ENCODE measurements at places on chromosomes 2 and 18.
A peak's percentile ranks its signal among the peaks of the same experiment; 100 is the strongest.

GRCh38 chr2:76544901-76545300 lies 834.2 kb upstream of the GCFC2 start:
- no peak for DNase-seq

- DNase-seq = no peak
These were observed 29.4 kb downstream of the KIF1A start for GRCh38 chr2:240790370-240791220.

DNA sequence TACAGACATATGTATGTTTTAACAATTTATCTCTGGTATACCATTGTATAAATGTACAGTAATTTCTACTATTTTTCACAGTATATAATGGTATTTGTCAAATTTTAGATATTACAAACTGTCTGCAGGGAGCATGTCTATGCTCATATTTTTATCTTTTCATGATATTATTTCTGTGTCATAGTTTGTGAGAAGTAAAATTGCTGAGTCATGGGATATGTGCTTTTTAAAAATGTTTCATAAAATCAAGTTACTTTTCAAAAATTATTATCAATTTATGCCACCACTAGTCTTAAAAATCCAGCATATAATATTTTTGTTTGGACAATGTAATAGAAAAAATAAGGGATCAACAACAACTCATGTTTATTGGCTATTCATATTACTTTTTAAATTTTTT lies 9.1 kb upstream of the ZNF804A start:
- no peak for DNase-seq

DNA sequence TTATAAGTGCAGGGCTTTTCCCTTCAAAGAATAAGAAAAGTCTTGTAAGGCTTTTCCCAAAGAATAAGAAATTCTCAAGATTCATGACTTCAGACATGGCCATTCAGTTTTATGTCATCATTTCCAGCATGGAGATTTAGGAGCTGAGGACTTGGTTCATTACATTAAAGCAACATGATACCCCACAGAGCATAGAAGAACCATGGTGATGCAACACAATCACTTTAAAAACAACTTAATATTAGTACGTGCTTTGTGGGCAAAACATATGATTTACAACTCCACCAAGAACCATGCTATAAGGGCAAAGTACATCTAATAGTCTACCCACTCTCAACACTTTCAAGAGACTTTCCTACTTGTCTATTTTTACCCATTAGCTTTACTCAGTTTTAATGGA lies 214.4 kb downstream of the SRBD1 start:
- no peak for DNase-seq

GRCh38 chr2:104412384-104412783 lies 441.5 kb upstream of the POU3F3 start:
- DNase-seq = peak; percentile 43

DNA sequence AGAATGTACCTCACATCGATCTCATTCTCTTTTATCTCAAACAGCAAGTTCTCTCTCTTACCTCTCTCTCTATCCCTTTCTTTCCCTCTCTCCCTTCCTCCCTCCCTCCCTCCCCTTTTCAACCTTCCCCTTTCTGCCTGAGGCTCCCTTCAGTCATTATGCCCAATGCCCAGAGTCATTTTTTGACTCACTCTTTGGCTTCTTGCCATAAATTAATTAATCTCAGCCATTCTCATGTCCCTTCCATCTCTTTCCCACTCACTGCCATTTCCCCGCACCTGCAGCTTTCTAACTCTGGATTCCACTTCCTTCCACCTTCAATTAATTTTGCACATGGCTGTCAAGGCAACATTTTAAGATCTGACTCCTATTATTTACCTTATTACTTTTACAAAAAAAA lies 60.1 kb downstream of the EVA1A start:
- no peak for DNase-seq

DNA sequence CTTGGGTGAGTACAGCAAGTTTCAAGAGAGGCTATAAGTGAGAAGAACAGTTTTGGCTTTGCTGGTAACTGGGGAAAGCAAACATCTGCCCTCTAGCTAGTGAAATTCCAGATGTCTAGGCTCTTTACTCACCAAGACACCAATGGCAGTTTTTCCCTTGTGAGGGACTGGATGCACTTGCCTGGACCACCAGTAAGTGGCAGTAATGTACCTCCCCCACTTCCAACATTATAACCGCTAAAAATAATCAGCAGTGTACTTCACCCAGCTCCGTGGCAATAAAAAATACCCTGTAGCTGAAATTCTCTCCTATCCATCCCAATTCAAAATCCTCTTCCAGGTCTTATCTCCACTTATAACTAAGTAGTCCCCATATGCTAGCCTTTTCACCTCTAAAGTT lies 383.9 kb downstream of the ARHGAP15 start:
- DNase-seq = peak; percentile 9

DNA sequence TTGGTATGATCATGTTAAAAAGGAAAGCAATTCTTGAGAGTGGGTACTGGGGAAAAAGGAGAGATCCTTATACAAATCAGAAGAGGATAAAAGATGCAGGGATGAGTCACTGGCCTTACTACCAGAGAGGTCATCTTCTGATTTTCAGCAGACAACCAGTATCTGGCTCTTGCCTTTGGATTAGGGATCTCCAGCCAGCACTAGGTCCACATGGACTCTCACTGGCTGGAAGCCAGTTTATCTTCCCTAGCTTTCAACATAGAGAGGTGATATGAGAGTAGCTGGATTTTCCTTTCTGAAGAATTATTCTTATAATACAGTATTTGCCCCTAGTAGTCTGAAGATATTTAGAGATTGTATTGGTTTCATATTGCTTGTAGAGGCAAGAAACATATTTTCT lies 30.2 kb downstream of the CERKL start:
- no peak for DNase-seq

DNA sequence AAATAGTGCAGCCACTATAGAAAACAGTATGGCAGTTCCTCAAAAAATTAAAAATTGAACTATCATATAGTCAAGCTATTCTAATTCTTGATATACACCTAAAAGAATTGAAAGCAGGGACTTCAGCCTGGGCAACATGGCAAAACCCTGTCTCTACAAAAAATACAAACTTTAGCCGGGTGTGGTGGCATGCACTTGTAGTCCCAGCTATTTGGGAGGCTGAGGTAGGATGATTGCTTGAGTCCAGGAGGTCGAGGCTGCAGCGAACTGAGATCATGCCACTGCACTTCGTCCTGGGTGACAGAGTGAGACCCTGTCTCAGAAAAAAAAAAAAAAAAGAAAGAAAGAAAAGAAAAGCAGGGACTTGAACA lies 279.5 kb upstream of the STON1 start:
- no peak for DNase-seq

DNA sequence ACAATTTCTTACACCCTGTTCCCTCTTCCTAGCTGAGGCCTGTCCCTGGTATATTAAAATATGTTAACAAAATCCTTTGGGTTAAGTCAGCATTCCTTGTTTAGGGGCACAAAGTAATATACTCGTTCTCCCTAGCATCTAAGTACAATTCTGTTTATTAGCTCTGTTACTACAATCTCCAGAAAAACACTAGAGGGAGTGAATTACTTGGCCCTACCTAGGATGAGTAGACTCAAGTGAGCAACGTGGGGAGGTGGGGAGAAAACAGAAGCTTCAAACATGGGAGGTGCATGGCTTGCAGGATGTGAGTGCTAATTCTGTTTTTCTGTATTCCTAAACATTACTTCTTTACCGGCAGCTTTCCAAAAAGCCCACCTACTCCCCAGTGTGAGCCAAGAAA lies 89.7 kb downstream of the FSIP2 start:
- no peak for DNase-seq

- no peak for DNase-seq
These were observed 188.8 kb downstream of the SETBP1 start for GRCh38 chr18:44869533-44869932.

GRCh38 chr2:104050656-104051242 lies 803.2 kb upstream of the POU3F3 start:
- no peak for DNase-seq

DNA sequence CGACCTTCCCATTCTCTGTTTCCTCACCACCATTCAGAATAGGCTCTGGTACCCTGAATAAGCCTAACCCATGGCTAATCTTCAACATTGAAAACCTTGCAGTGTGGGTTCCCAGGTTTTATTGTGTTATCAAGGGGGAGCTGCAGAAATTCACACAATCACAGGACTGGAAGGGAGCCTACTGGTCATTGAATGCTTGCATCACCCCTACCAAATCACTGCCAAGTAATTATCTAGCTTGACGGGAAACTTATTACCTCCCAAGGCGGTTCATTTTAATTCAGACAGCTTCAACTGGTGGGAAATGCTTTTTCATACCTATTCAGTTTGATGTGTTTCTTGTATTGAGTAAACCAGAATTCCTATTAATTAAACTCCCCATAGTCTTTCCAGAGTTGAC lies 33.6 kb upstream of the EFEMP1 start:
- no peak for DNase-seq
